ENCODE measurements at places on chromosomes 7 and 10.

- no peak for DNase-seq
Observed at GRCh38 chr7:7771452-7771851, 53.0 kb upstream of the RPA3 start.

- peak; percentile 44 for DNase-seq
Observed at GRCh38 chr7:112898432-112899290, 108.5 kb upstream of the TMEM168 start.

DNA sequence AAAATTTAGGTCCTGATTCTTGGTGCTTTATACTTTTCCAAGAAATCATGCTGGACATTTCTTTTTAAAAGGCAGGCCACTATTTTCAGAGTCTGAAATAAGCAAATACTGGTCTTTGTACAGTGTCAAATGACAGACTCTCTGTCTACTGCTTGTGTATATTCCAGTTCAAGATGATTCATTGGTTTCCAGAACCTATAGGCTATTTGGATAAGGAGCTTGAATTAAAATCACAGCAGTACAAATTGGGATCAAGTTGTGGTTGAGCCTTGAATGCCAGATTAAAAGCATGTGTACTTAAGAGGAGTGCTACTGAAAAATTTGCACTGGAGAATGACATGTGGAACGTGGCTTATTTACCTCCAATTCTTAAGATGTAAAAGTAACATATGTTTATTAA lies 10.7 kb downstream of the KMT2E start:
- DNase-seq = no peak

- no peak for DNase-seq
Observed at GRCh38 chr7:114182837-114183236, 231.8 kb upstream of the FOXP2 start.

GRCh38 chr7:94130716-94131115 lies 126.6 kb upstream of the BET1 start:
- no peak for DNase-seq

DNA sequence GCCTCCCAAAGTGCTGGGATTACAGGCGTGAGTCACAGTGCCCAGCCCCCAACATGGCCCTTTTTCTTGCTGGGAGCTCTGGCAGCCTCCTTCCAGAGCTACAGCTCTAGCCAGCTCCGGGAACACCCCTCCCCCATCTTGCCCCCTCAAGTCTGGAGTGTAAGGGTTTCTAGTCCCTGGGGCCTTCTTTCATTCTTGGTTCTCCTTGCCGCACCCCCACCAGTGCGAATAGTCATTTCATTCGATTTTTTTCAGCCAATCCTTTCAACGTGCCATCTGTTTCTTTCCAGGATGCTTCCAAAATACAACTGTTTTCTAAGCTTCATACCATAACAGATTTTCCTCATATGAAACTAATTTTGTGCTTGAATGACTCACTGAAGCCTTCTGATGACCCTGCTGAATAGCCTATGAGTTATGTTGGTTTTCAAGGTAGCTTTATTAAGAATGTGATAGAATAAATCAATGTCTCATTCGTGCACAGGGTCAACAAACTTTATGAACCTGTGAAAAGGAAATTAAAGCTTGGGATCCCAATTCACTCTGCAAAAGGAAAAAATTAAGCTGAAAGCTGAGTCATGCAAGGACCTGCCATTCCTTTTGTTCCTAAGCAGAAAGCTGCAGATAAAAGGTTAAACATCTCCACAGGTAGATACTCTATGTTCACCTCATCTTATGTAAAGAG lies 38.6 kb downstream of the CDC14C start:
- no peak for DNase-seq

DNA sequence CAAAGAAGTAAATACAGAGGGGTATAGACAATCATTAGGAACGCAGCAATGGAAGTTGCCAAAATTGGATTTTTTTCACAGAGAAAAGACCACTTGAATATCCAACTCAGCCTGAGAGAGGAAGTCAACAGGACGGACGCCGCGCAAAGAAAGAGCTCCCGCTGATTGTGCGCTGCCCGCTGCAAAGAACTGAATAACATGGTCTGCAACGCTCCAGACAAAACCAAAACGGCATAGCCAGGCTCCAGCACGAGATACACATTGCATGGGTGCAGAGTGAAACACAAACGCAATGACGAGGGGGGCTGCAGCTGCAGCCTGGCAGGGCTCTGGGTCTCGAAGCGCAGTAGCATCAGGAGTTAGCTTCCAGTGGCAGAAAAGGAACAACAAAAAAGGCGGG lies 113.9 kb upstream of the MGMT start:
- DNase-seq = no peak

GRCh38 chr7:97733276-97734161 lies 1.6 kb downstream of the TAC1 start:
- no peak for DNase-seq

- no peak for DNase-seq
Observed at GRCh38 chr7:140609646-140610045, 31.0 kb downstream of the DENND2A start.

DNA sequence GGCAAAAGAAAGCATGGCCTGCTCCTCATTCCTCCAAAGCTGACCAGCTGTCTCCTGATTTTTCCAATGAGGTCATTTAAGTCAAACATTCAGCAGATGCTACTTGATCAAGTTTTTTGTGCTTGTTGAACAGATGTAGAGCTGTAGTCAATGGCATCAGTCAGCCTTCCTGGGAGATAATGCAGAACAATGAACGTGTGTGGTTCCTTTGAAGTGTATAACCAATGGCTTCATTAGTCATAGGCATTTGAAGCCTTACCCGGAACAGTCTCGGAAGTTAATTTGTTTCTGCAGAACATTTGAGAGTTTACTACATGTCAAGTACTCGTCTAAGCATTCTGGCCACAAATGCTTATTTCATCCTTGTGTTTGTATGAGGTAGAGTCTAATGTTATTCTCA lies 227.1 kb downstream of the ADRA2A start:
- no peak for DNase-seq

GRCh38 chr7:130973637-130974036 lies 239.6 kb upstream of the KLF14 start:
- no peak for DNase-seq

DNA sequence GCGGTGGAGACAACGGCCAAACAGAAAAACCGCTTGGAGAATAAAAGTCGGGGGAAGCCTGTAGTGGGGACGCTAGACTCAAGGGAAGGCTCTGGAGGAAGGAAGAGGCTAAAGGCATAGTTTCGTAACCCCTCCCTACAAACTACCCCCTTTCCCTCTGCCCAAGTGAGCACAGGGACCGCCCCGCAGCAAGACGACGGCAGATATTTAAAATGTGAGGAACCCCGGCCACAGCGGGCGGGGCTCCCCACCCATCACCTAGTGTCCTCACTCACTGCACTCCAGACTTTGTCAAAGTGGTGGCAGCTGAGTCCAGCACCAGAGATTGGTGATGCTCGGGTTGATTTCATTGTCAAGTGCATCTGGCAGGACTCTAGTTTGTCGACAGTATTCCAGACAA lies 69.1 kb downstream of the PRKAG2 start:
- DNase-seq = no peak

DNA sequence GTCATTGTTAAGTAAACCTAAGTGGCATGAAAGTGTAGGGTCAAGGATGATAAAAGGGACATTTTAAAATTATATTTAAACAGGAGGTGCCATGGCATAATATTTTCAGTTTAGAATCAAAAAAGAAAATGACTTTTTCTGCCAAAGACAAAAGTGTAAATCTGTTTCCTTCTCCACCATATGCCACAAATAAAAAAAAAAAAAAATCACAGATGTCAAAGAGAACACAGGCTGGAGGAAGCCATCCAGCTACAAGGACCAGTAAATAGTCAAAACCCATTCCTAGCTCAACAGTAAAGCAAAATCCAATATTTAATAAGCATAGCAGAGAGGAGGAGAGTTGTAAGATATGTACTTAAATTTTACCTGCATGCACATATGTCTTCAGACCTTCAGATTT lies 321.3 kb upstream of the TMEM229A start:
- no peak for DNase-seq

DNA sequence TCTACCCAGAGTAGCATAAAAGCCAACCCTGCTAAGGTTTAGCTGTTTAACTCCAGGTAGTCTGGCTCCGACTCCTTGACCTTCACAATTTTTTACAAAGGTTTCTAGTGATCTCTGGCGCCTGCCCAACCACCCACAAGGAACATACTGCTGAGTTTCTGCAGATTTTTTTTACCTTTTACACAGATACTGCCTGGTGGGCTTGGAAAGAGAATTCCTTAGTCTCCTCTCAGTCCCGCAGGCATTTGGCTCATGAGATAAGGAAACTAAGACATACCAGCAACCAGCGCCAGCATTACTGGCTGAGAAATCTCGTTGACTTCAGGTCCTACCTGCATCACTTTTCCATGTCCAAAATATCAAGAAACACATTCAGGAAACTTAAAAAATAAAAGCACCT lies 51.1 kb upstream of the LYZL1 start:
- no peak for DNase-seq

DNA sequence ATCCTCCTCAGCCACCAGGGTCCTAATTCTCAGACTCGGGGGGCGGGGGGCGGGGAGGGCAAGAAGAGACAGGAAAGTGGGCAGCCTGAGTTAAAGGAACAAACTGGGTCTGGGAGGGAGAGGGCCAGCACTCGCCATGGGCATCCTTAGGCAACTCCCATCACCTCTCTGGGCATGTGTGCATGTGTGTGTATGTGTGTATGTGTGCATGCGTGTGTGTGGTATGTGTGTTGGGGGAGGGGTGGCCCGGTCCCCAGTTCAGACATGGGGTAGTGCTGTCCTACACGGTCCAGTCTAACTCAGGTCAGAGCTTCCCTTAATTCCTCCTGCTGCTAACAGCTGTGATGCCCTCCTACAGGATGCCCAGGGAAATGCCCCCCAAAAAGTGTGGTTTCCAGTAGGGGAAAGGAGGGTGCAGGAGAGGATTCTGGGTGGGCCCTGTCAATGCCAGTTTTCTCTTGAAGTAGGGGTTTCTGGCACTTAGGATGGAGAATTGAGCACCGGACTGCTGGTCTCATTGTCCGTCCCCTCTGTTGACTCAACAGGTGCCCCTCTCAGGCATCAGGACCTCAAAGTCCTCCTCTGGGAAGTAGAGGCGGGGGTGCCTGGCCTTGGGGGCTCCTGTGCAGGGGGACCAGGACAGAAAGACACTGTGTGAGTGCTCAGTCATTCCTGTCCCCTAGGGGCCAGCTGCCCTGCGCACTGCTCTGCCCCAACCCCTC lies 15.1 kb upstream of the ZMIZ1 start:
- DNase-seq = no peak

DNA sequence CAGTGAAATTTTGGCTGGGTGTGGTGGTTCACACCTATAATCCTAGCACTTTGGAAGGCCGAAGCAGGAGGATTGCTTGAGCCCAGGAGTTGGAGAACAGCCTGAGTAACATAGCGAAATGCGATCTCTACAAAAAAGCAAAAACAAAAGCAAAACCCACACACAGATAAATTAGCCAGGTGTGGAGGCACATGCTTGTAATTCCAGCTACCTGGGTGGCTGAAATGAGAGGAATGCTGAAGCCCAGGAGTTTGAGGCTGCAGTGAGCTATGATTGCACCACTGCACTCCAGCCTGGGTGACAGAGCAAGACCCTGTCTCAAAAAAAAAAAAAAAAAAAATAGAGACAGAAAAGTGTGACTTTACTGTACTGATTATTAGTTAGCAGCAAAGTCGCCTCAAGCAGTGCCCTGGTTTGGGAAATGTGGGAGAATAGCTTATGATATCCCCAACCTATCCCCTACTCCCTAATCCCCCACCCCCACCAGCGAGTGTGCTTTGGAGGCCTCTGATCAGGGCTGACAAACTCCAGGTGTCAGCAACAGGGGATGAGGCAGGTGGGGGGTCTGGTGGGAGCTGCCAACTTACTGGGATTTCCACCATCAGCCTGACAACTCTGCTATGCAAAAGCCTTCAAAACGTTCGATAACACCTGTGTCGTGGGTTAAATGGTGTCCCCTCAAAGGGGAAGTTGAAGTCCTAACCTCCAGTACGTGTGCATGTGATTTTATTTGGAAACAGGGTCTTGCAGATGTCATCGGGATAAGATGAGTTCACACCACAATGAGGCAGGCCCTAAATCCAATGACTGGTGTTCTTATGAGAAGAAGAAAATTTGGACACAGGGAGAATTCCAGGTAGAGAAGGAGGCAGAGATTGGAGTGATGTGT lies 124.7 kb upstream of the SDK1 start:
- no peak for DNase-seq

DNA sequence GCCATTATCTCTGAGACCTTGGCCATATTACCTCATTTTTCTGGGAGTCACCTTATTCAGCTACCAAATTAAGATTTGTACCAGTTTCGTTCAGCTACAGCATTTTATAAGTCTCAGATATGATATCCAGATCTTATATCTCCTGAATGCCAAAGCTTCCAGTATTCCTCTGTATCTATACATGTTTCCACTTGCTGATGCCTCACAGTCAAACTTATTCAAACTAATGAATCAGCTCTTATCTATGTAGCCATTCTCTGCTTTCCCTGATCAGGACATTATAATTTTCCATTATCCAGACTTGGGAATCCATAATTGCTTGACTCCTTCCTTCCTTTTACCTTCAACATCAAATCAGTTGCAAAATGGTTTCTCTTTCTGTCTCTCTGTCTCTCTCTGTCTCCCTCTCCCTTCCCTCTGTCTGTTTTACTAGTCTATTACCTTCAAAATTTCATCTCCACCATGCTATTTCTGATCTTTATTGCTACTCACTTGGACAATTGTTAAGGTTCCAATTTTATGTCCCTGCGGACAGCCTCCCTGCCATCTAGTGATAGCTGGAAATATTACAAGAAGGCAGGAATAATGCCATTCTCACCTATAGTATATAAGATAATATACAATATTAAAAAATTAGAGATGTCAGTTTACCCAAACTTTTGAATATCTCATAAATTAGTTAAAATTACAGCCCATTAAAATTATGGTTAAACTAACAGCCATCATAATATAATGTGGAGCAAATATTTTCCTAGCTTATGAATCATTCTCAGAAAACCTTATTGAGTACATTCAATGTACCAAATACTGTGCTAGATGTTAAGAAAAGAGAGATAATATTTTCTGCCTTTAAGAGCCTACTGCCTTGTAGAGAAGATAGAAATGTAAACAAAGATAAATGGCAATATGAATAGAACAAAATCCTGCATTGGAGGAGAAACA lies 89.8 kb downstream of the PCLO start:
- DNase-seq = no peak

- no peak for DNase-seq
Observed at GRCh38 chr10:62453274-62453673, 79.1 kb downstream of the ZNF365 start.

DNA sequence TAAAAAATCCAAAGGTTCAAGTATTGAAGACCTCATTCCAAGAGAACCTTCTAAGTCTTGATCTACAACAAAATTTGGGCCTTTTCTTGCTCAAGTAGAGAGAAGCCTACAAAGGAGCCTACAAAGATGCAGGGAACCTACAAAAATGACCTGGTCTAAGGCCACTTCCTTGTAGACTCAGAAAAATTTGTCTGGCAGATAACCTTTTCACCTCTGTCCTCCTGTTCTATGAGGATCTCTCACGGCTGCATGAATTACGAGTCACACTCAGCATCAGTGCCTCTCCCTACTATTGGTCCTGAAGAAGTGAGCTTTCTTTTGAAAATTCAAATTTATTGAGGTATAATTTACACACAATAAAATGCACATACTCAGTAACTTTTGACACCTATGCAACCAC lies 29.3 kb downstream of the CCNJ start:
- no peak for DNase-seq

GRCh38 chr7:128410451-128410753 lies 620 bp upstream of the IMPDH1 start:
- no peak for DNase-seq
